ENCODE measurements at places on chromosomes 12 and 14.

DNA sequence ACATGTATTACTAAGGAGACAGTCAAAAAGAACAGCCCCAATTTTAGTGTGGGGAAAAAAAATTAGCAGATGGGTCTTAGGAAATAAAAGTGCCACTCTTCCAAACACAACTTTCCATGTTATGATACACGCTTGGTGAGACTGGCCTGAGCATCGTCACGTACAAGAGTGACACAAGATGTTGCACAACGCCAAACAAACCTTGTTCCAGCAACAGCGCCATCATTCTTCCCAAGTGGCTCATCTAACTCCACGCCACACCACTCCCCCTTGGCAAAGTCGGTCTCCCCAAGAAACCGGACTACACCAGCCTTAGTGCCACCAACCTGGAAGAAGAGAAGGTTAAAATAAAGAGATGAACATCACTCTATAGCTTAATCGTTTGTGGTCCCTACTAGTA is 58.7 kb downstream of the CLIP1 start:
- no peak for DNase-seq

DNA sequence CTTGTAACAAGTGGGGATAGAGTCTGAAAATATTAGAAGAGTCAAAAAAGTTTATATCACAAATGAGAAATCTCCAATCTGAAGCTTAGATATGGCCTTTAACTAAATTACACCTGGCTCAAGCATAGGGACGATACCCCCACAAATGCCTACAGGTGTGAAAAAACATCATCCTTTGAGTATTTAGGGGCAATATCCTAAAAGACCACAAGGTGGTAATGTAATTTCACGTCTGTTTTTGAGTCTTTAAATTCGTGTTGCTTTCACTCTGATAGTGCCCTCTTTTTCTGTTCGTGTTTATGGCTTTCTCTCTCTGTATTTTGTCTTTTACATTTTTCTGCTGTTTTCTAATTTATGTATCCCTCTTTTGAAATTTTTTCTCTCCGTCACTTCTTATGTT is 84.3 kb downstream of the ETNK1 start:
- DNase-seq: no peak

- DNase-seq: no peak
Measured at GRCh38 chr12:105897311-105897725, 241.4 kb downstream of the NUAK1 start.

DNA sequence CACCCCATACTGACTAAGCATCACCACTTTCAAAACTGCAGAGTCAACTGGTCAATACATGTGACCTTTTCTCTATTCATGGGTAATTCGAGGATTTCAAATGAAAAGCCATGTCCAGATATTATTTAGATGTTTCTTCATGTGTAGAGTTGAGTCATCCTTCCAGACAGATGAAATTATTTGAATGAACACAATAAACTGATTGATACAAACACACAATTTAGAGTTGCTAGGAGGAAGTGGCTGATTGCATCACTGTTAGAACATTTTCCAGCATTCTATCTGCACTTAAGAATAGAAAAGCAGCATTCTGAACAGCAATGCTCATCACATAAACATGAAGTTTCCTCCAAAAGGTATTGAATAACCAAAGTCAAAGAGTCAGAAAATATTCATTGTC is 273.5 kb upstream of the SOX5 start:
- DNase-seq: no peak

GRCh38 chr12:43106355-43106754 is 445.6 kb downstream of the ADAMTS20 start:
- DNase-seq: no peak

DNA sequence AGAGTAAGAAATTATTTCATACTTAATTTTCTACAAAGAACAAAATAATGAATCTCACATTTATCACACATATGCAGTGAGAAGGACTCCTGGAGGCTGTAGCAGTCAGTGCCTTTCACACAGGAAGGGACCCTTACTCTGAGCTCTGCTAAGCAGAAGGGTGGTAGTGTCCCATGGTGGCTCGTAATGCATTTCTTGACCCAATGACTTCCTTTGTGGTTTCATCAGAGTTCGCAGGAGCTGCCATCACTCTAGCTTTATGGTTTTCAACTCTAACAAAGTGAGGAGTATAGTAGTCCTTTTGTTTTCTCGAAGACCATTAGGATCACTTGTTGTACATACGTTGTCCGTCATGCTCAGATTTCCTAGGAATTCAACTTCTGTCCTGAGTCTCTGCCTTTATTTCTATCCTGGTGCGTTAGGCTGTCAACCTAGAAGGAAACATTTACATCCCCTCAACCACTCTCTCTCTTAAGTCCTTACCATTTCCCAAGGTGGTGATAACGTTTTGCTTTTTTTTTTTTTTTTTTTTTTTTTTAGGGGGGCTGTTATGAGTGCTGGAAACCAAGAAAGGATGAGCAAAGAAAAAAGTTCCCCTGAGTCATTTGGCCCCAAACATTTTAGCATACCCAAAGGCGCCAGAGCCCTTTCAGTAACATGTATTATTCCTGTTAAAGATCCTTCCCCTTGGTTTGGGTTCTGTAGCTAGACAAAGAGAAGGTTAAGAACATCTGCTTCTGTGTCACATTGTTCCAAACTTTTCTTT is 37.2 kb downstream of the GABARAPL1 start:
- DNase-seq: no peak

- no peak for DNase-seq
Measured at GRCh38 chr12:92945659-92946220, 16.6 kb upstream of the EEA1 start.

GRCh38 chr12:67477681-67478265 is 170.8 kb upstream of the DYRK2 start:
- no peak for DNase-seq

DNA sequence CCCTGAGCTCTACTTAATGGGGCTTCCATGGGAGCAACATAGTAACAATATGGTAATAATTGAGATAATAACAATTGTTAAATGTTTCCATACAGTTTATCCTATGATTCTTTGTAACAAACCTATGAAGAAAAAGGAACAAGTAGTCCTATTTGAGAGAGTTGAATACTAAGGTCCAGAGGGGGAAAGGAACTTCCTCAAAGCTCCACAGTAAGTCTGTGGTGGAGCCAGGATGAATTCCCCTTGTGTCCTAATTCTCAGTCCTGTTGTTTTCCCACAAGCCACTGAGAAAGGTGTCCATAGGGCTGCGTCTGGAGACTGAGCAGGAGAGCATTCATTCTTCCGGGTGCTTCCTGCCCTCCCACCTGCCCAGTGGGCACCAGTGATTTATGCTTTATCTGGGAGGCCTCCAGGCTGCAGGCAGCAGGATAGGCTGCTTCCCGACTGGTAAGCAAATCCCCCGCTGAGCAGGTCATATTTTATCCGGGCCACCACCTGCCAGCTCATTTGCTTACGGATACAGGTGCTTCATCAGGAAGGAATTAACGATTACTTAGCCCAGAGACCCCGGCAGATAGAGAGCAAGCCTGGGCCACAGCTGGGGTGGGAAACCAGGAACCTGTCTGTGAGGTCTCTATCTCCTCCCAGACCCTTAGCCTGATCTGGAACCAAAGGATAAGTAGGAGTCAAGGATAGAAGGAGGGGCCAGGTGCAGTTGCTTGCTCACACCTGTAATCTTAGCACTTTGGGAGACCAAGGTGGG is 33.9 kb upstream of the FAM222A start:
- DNase-seq: no peak

DNA sequence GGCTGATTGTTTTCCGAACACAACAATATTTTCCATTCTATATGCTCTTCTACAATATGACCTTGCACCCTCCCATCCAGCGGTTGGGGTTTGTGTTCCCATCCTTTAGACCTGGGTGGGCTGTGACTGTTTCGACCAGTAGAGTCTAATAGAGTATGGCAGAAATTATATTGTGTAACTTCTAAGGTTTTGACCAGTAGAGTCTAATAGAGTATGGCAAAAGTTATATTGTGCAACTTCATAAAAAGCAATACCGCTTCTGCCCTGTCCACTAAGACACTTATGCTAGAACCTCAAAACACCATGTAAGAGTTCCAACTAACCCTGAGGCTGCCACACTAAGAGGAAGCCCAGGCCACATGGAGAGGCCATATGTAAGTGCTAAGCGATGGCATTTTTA is 719.7 kb upstream of the TBX3 start:
- DNase-seq: no peak

DNA sequence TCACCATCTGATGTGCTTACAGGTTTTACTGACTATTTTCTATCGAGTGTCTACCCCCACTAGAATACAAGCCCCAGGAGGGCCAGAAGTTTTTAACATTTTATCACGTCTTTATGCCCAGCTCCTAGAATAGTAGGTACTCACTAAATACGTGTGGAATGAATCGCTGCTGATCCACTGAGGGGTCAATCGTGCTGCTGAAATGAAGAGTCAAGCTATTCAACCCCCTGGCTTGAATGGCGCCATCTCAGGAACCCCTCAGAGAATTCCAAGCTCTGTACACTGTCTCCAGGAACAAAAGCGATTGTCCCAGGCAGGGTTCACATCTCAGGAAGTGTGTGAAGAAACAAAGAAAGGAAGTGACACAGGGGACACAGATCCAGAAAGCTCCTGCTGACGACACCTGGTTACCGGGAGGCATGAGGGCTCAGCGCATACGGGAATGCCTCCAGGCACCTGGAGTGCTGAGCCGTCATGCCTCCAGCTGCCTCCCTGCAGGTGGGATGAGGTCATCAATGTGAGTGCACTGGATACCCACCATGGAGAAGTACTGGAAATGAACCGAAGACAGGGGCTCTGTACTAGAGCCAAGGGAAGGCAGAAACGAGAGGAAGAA is 45.6 kb downstream of the PITPNM2 start:
- no peak for DNase-seq

GRCh38 chr14:75452324-75452723 is 24.5 kb downstream of the JDP2 start:
- no peak for DNase-seq

- no peak for DNase-seq
Measured at GRCh38 chr12:46521145-46521544, 148.6 kb upstream of the SLC38A2 start.

- no peak for DNase-seq
Measured at GRCh38 chr12:52082026-52082668, 2.6 kb downstream of the SMIM41 start.

DNA sequence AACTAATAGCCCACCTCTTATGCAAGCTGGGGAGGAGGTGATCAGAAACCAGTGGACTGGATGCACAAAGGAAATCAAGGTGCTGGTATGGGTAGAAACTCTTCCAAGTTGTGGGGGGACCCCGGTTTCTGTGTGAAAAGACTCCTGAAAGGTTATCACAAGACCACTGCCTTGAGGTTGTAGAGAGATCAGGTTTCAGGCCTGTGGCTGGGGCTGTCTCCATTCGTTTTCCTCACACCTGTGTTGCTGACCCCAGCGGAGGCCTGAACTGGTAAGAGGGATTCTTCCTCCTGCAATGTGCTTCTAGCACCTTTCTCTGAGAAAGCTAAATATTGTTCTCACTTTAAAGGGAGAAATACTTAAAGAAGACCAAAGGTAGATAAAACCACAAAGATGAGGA is 9.3 kb upstream of the OR4K5 start:
- DNase-seq: no peak

DNA sequence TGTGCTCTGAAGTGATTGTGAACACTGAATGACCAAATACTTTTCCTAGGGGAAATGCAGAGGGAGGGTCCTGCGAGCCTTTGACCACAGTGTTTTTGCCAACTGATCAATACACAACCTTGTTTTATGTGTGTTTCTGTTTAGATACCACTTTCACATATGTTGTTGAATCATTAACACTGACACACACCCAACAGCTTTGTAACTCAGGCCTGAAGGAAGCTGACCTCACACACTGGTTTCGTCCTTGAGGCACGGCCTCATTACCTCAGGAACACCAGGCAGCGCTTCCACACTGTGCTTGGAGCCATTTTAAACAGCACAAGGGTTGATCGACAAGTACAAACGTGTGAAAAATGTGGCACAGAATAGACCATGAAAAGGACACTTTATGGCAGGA is 60.0 kb downstream of the PPFIBP1 start:
- no peak for DNase-seq

DNA sequence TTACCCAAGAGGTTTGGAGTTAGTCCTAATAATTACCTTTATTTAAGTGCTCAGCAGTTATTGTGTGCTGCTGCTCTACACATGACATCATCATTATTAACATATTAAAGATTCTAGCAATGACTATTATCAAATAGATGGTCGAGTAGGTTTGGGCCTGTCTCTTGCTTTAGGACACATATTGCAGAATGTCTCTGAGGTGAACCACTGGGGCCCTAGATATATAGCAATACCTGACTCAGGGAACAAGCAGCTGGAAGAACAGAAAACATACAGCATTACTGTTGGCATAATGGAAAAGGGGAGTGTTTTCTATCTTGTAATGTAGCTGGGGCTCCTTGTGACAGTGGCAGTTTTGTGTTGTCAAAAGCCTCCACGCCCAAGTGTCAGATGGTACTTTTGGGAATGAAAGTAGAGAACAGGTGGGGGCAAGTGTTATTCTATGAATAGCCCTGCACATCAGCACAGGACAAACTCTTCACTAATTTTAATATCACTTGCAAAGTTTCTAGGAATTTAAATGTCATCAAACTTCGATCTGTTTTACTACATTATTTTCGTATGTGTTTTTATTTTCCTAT is 54.6 kb downstream of the C12orf56 start:
- DNase-seq: no peak

DNA sequence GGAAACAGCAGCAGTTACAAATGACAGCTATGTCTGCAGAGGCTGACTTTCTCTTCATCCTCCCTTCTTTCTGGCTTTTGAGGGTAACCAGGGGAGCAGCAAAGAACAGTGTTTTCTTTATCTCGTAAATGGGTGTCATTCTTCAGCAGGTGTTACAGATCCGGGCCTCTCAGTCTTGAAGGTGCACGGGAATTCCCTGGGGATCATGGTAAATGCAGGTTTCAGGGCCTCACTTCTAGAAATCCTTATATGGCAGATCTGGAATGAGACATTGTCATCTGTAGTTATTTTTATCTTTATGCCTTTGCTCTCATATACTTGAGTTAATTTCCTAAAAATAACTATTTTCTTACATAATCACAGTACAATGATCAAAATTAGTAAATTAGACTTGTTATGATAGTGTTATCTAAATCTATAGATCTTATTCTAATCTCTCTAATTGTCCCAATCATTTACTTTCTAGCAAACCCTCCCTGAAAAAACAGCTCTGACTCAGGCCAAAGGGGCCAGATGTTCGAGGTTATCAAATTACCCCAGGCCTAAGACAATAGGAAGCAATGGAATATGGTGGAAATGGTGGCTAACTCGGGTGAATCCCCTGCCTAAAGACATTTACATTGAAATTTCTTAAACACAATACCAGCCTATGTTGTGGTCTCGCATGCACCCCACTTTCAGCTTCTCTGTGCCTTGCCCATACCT is 145.0 kb downstream of the CAND1 start:
- no peak for DNase-seq

- no peak for DNase-seq
Measured at GRCh38 chr12:123912415-123913380, 59.9 kb downstream of the CCDC92 start.

DNA sequence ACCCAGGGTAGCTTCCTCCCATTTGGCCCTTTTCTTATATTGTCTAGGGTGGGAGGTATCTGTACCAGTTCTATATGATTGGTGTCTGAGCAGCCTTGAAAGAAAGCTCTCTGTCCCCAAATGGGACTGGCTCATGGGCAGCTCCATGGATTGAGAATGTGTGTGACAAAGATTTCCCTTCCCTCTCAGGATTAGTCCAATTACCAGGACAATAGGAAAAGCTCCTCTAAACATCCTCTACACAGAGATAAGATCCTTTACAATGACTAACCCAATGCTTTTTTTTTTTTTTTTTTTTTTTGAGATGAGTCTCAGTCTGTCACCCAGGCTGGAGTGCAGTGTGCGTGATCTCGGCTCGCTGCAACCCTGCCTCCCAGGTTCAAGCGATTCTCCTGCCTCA is 112.1 kb downstream of the SLC35F4 start:
- DNase-seq: no peak

Measured in stimulated activated CD4-positive, alpha-beta T cell treated with anti-CD3 and anti-CD28 coated beads, Interleukin-1b, Interleukin-23, amount 100 ng/mL, for 24 hours (primary cell).